Epithelial cell of proximal tubule (primary cell): ENCODE measurements at places on chromosomes 2 and 18.

DNA sequence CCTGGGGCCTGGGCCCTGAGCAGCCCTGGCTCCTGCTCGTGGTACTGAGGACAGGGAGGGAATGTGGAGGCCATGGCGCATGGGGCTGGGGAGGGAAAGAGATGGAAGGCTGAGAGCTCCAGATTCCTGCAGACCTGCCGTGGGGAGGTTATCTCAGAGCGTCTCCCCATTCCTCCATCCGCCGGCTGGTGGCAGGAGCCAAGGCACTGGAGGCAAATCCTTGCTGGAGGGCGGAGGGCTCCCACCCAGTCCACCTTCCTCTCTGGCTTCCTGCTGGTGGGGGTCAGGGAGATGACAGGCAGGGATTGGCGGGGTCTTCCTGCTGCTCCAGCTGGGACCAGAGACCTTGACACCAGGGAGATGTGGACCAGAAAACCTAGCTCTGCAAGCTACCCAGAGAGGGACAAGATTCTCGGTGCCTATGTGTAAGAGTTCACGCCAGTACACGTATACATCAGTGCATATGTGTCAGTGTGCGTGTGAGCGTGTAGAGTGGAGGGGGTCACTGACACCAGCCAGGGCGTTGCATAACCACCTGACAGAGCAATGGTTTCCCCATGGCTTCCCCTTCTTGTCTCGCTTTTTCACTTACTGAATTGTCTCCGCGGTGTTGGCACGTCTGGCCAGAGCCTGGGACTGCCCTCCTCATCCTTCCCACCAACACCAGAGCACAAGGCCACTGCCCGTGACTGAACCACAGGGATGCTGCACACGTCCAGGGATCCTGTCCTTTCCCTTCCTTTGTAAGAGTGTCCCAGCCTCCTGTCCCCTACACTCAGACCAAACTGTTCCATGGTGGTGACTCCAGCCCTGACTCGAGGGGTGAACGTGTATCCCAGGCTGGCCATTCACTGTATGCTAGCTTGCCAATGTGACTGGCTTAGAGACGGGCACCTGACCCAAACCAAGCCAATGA is 15.8 kb upstream of the SEMA4C start:
- DNase-seq = no peak

GRCh38 chr2:238881353-238882081 is 33.6 kb downstream of the TWIST2 start:
- DNase-seq = no peak

- DNase-seq = no peak
Observed at GRCh38 chr2:178072383-178073301, at the start of gene PDE11A. Gene PDE11A (minus strand): TSS chr2:178072777. CDS start chr2:178072437, 340 bp downstream.

GRCh38 chr18:76874642-76875389 is 52.5 kb downstream of the ZNF236 start:
- DNase-seq = no peak

GRCh38 chr2:205768341-205768740 is 86.0 kb downstream of the NRP2 start:
- DNase-seq = no peak

- peak; percentile 69 for DNase-seq
Observed at GRCh38 chr2:99662761-99663341, 173.0 kb upstream of the REV1 start.

- DNase-seq = no peak
Observed at GRCh38 chr2:155350783-155351580, 652.5 kb downstream of the KCNJ3 start.

DNA sequence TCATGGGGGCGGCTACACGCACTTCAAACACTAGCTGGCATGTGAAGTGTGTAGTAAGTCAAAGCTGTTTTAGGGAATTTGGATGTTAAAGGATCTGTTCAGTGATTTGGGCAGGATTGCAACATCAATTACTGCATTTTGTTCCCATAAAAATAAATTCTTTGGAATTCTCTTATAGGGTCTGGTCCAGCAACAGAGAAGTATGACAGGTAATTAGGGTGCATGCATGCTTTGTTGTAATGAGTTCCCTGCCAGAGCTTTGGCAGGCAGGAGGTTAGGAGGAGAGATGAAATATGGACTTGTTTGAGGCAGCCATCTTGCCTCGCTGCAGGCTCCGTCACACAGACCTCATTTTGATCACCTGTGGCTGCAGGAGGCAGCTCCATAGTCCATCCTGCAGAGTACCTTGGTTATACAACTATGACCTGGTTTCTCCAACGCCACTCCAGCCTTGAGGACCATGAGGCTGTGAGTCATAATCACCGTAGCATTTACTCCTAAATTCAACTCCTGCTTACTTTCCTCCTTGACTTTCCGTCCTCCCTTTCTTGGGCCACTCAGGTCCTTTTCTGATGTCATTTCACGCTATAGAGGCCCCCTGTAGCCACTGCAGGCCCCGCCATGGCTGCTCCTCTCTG is 26.5 kb upstream of the EML4 start:
- no peak for DNase-seq

GRCh38 chr18:65924904-65925303 is 174.1 kb downstream of the CDH7 start:
- DNase-seq = no peak

DNA sequence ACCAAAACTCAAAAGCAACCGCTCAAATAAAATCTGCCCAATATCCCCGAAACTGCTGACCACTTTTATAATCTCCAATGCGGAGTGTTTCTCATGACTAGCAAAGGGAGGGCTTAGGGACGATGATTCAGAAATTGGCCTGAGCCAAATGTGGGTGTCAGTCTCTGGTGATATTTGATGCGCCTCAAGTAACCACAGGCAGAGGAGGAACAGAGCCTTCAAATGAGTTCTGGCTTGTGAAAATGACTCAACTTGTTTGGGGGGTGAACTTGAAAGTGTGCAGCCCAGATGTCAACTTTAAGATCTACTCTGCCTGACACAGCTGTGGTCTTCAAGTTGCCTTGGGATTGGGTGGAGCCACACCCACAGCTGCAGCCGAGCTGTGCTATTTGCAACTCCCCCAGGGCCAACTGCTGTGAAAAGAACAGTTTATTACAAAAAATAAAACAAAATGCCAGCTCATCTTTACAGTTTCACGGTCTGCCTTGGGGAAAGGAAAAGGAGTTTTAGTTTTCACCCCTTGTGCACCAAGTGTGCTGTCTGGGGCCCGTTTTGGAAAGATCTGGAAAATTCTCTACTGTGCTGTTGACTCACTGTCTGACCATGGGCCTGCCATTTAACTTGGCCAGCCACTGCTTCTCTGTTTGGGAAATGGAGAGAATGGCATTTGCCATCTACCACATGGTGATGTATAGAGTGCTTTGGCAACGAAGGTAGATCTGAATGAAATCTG is 222.1 kb downstream of the MTX2 start:
- no peak for DNase-seq

GRCh38 chr18:2971741-2972552 is 41.0 kb downstream of the LPIN2 start:
- DNase-seq = peak; percentile 64

DNA sequence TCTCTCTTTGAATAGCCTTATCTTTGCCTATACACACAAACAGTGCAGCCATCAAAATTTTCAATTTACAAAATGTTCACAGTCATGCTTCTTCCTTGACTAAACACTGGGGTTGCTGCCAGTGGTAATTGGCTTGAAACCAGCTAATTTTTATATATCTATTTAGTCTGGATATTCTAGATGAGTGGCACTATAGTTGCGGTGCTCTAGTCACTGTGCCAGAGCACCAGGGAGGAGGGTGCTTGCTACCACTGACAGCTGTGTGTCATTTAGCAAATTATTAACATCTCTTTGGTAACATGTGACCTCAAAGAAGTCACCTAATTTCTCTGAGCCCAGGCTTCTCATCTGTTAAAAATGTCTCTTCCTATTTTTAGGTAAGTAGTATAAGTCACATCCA is 130.4 kb downstream of the MEIS1 start:
- DNase-seq = no peak

DNA sequence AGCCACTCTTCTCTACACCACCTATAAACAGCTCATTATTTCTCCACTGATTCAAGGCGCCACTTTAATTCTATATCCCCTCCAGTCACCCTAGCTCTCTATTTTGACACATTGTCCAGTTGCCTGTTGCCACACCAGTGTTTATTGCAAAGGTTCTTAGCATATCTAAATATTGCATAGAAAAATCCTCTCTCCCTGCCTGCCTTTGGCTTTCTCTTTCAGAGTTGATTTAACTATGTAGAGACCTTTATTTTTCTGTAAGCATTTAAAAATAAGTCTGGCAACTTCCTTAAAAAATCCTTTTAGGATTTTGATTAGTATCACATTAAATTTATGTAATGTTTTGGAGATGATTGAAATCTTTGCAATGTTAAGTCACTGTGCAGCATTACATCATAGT is 47.9 kb upstream of the B3GNT7 start:
- no peak for DNase-seq

DNA sequence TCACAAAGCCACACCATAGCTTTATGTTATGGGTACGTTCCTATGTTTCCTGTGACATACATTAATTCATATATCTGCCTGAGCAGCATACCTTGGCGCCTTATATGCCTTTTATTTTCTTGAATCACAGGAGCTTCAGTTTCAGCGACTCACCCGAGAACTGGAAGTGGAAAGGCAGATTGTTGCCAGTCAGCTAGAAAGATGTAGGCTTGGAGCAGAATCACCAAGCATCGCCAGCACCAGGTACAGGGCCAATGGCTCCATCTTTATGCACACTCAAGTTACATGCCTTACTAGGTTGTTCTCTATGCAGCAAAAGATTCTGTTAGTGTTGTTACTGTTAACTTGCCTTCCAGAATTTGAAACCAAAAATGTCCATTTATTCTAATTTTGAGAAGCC is 120.4 kb downstream of the PKP4 start:
- no peak for DNase-seq

DNA sequence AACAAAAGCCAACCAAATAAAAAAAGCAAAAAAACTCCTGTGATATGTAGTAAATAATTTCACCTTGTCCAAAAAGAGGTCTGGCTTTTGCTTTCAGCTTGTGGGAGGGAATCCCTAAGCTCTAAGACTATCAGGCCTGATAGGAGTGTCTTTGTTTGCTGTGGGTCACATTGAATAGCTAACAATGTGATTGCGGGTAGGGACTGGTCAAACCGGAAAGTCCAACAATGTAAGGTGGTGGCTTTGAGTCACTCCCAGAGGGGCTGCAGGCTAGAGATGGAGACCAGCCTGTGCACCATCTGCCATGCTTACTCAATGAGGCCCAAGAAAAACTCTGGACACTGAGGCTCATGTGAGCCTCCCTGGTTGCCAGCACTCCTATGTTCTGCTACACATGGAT is 192.9 kb downstream of the TFCP2L1 start:
- DNase-seq = no peak

DNA sequence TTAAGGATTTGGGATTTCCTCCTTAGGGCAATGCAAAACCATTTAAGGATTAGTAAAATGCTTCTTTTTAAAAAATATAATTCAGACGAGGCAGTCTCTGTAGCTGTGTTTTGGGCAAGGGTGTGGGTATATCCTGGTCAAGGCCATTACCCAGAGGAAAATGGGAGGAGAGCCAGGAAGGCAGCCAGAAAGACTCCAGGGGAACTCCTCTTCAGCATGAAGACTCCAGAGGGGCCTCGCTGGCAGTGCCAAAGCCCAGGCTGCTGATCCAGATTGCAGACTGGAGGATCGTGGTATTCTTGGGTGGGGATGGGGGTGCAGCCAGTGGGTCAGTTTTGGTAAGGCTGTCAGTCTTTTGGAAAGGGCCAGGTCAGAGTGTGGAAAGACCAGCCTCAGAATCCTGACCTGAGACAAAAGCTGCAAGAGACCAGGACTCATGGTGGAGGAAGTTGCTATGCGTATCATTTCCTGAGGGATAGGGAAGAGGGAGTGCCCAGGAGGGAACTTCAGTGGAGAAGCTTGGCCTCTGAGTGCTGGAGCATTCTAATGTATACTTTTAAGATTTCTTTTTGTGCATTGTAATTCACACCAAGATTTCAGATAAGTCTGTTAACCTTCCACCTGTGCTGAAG is 20.9 kb upstream of the RAB11FIP5 start:
- no peak for DNase-seq

DNA sequence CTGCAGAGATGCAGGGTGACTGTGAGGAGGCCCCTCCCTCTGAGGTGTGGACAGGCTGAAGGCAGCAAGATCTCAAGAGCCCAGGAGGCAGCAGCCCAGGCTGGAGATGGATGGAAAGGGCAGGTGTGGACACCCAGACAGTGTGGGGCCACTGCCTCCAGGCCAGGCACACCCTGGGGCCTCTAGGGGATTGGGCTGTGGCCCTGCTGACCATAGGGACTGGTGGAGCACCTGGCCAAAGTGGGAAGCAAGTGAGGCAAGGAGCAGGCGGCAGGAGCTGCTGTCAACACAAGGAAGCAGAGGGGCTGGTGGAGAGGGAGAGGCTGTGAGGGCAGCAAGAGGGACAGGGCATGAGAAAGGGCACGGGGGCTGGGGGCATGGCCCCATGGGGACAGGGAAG is 10.8 kb downstream of the SNED1 start:
- no peak for DNase-seq

DNA sequence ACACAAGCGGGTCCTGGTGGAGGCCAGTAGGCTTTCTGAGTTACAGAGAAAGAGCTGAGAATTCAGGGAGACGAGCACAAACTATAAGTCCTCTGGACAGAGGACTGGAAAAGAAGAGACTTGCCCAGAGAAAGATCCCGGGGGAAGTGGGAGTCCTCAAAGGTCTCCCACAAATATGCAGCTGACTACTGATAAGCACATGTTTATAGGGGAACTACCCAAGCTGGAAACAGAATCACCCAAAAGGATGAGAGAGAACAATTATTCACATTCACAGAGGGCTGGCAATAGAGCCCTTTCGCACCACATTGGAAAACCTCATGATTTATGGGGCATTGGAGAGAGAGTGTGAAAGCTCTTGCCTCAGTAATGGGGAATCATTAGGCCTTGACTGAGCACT is 337.6 kb downstream of the IRS1 start:
- DNase-seq = no peak

GRCh38 chr2:232568161-232568560 is 17.7 kb downstream of the EIF4E2 start:
- DNase-seq = peak; percentile 53

DNA sequence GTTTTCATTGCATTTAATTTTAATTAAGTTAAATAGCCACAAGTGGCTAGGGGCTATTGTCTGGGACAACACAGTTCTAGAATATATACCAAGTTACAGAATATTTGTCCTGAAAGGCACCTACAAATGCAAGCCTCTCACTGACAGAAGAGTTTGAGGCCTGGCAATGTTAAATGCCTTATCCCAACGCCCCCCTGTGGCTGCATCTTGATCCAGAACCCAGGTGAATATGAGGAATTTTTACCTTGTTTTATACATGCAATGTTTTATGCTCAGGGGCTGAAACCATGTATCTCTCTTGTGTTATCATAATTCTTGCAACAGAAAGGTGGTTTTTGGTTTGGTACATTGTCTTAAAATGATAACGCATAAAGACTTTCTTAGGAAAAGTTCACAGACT is 71.8 kb upstream of the SEC11C start:
- DNase-seq = no peak
